Endothelial cell (in vitro differentiated cells): ENCODE measurements at places on chromosomes 13 and 19.

DNA sequence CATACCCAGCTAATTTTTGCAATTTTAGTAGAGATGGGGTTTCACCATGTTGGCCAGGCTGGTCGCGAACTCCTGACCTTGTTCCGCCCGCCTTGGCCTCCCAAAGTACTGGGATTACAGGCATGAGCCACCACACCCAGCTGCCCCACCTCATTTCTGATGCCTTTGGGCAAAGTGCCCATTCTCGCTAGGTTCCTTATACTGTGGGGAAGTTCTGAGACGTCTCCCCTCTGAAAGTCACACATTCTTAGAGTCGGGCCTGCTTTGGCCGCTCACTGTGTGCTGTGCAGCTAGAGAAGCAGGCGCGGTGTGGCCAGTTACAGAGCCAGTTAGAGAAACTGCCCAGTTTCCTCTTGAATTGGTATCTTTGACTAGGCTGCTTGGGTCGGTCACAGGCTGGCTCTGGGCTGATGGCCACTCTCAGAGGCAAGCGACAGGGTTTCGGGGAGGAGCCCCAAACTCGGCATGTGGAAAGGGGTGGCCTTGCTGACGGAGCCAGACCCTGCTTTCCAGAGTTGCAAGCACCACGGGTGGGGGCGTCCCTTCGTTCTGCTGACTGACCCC, 18.0 kb downstream of the PRAM1 start:
- DNase-seq: no peak
- no peak overlapping the region for H3K27ac ChIP-seq
- peaks cover 26% of the 10 kb centered on the region for H3K27me3 ChIP-seq
- no peak overlapping the region for H3K4me3 ChIP-seq
- H3K4me1 ChIP-seq: peaks cover 23% of the 10 kb centered on the region
- peaks cover 64% of the 10 kb centered on the region for H3K36me3 ChIP-seq

GRCh38 chr19:10936661-10937084, 8.1 kb downstream of the TIMM29 start:
- peak; percentile 64 for DNase-seq
- H3K27me3 ChIP-seq: peaks cover 1% of the 10 kb centered on the region
- no peak overlapping the region for H3K27ac ChIP-seq
- no peaks in the 10 kb centered on the region for H3K36me3 ChIP-seq
- no peak overlapping the region for H3K4me3 ChIP-seq

- no peak for DNase-seq
- H3K36me3 ChIP-seq: no peaks in the 10 kb centered on the region
- H3K4me3 ChIP-seq: no peak overlapping the region
- no peaks in the 10 kb centered on the region for H3K4me1 ChIP-seq
- no peak overlapping the region for H3K27ac ChIP-seq
- H3K27me3 ChIP-seq: peaks cover 7% of the 10 kb centered on the region
These were observed 616 bp downstream of the FCHO1 start for GRCh38 chr19:17751912-17752273.

- DNase-seq: no peak
- H3K4me1 ChIP-seq: peaks cover 23% of the 10 kb centered on the region
- peaks cover 7% of the 10 kb centered on the region for H3K27me3 ChIP-seq
- no peak overlapping the region for H3K27ac ChIP-seq
These were observed 26.4 kb downstream of the DNM2 start for GRCh38 chr19:10744253-10744798.

DNA sequence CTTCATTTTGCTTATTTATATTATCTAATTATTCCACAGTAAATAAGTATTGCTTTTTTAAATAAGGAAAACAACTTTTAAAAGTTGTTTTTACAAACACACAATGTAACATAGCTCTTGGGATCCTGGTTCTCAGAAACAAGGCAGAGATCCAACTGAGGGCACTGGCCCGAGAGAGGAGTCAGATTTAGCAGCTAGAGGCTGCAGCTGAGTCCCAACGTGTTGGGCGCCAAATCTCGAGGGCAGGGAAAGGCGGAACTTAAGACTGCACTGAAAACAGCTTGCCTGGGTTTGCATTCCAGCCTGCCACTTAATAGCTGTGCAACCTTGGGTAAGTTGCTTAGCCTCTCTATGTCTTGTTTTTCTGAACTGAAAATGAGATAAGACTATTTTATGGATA, 16.4 kb upstream of the WASF3 start:
- peaks cover 2% of the 10 kb centered on the region for H3K27me3 ChIP-seq
- no peak overlapping the region for H3K4me3 ChIP-seq
- peaks cover 5% of the 10 kb centered on the region for H3K4me1 ChIP-seq
- H3K27ac ChIP-seq: no peak overlapping the region
- no peak for DNase-seq

- peak overlapping the region; percentile 28 for H3K4me3 ChIP-seq
- H3K4me1 ChIP-seq: peaks cover 25% of the 10 kb centered on the region
- no peaks in the 10 kb centered on the region for H3K36me3 ChIP-seq
- H3K27me3 ChIP-seq: no peaks in the 10 kb centered on the region
These were observed 112.5 kb downstream of the ESD start for GRCh38 chr13:46684287-46685001.

- H3K4me3 ChIP-seq: no peak overlapping the region
- H3K4me1 ChIP-seq: peaks cover 43% of the 10 kb centered on the region
- DNase-seq: no peak
- H3K27me3 ChIP-seq: peaks cover 3% of the 10 kb centered on the region
- H3K36me3 ChIP-seq: no peaks in the 10 kb centered on the region
These were observed 96.2 kb upstream of the RNF113B start for GRCh38 chr13:98273067-98273823.

- no peak for DNase-seq
- H3K36me3 ChIP-seq: peaks cover 33% of the 10 kb centered on the region
- no peak overlapping the region for H3K4me3 ChIP-seq
- peak overlapping the region; percentile 57 for H3K27ac ChIP-seq
- peaks cover 18% of the 10 kb centered on the region for H3K27me3 ChIP-seq
These were observed 33.4 kb downstream of the MBNL2 start for GRCh38 chr13:97255515-97256021.

GRCh38 chr13:44464471-44464870, 90.8 kb downstream of the SERP2 start:
- no peak overlapping the region for H3K27ac ChIP-seq
- H3K36me3 ChIP-seq: no peaks in the 10 kb centered on the region
- no peak for DNase-seq
- peaks cover 3% of the 10 kb centered on the region for H3K27me3 ChIP-seq
- H3K4me3 ChIP-seq: no peak overlapping the region

DNA sequence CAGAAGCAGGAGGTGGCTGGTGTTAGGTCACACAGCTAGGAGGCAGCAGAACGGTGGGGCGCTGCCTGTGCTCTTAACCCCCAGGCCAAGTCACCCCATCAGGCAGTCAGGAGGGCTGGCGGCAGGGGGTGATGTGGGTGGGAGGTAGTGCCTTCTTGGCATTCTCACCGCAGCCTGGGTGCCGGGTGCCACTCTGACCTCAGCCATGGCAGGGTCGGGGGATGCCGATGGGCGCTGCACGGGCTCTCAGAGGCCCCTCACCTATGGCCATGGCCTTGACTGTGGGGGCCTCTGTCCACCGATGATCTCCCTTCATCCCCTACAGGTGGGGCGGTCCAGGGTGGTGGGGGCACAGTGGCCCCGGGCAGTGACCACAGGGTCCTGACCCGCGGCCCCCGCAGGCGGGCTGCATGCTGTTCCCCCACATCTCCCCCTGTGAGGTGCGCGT, 5.6 kb downstream of the PTOV1 start:
- H3K27ac ChIP-seq: peak overlapping the region; percentile 70
- peaks cover 31% of the 10 kb centered on the region for H3K27me3 ChIP-seq
- H3K36me3 ChIP-seq: peaks cover 29% of the 10 kb centered on the region
- peaks cover 15% of the 10 kb centered on the region for H3K4me1 ChIP-seq
- DNase-seq: no peak

- H3K27me3 ChIP-seq: no peaks in the 10 kb centered on the region
- peaks cover 9% of the 10 kb centered on the region for H3K4me1 ChIP-seq
- no peaks in the 10 kb centered on the region for H3K36me3 ChIP-seq
- H3K27ac ChIP-seq: no peak overlapping the region
These were observed 227.8 kb downstream of the UQCRFS1 start for GRCh38 chr19:28985201-28985600.

GRCh38 chr19:35154525-35155406, at the start of gene FXYD5:
Gene FXYD5, plus strand, starts transcription at chr19:35154735. Its CDS starts 816 bp downstream, at chr19:35155551.
- H3K27ac ChIP-seq: peak within 1 kb of the TSS; percentile 74
- H3K27me3 ChIP-seq: peaks cover 11% of the 10 kb centered on the region
- peak; percentile 53 for DNase-seq
- peaks cover 25% of the 10 kb centered on the region for H3K36me3 ChIP-seq
- peaks cover 21% of the 10 kb centered on the region for H3K4me1 ChIP-seq

- peaks cover 7% of the 10 kb centered on the region for H3K4me1 ChIP-seq
- H3K36me3 ChIP-seq: no peaks in the 10 kb centered on the region
- no peaks in the 10 kb centered on the region for H3K27me3 ChIP-seq
- no peak overlapping the region for H3K27ac ChIP-seq
- DNase-seq: no peak
These were observed 6.3 kb upstream of the RXFP2 start for GRCh38 chr13:31733066-31733465.

DNA sequence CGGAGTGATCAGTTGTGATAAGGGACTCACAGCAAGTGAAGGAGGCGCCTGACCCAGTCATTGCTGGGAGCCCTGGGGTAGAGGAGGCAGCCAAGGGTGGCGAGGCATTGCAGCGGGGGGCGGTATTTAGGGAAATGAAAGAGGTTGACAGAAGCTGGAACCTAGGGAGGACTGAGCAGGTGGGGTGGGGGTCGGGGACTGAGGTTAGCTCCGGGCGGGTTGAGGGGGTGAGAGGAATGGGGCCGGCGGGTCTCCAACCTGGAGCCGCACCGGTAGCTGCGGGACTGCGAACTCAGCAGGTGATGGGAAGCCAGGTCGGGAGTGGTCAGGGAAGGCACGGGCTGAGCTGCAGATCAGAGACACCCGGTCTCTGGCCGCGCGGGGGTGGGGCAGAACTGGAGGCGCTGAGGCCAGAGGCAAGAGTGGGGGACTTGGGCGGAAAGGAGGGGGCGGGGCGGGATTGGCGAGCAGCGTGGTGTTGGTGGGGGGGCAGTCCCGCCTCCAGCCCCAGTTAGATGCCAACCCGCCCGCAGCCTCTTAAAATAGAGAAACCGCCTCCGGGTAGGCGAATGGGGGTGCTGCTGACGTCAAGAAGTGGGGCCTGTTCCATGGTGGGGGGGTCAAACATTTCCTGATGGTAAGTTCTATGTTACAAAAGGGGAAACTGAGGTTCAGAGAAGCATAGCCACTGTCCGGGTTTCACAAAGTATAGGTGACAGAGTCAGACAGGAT, 1.5 kb downstream of the MAST3 start:
- no peak for DNase-seq
- no peaks in the 10 kb centered on the region for H3K36me3 ChIP-seq
- H3K27ac ChIP-seq: no peak overlapping the region
- no peaks in the 10 kb centered on the region for H3K4me1 ChIP-seq
- peaks cover 3% of the 10 kb centered on the region for H3K27me3 ChIP-seq
- no peak overlapping the region for H3K4me3 ChIP-seq

DNA sequence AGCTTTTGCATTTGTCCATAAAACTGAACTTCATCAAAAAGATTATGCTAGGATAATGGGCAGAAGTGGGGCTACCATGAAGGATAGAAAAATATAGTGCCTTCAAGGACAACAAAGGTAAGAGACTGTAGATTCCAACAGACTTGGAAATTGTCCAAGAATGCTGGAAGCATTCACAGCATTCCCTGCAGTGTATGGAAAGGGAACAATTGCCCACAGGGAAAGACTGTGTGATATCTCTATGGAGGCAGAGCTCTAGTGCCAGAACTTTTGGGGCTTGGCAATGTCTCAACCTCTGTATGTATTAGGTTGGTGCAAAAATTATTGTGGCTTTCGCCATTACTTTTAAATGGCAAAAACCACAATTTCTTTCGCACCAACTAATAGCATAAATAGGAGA, 1598.8 kb upstream of the MIR17HG start:
- no peak for DNase-seq
- no peak overlapping the region for H3K4me3 ChIP-seq
- H3K4me1 ChIP-seq: no peaks in the 10 kb centered on the region
- H3K27me3 ChIP-seq: no peaks in the 10 kb centered on the region
- no peaks in the 10 kb centered on the region for H3K36me3 ChIP-seq

GRCh38 chr13:99435998-99436397, 65.3 kb upstream of the TM9SF2 start:
- peaks cover 6% of the 10 kb centered on the region for H3K27me3 ChIP-seq
- H3K4me1 ChIP-seq: peaks cover 23% of the 10 kb centered on the region
- no peak overlapping the region for H3K4me3 ChIP-seq
- DNase-seq: no peak

GRCh38 chr13:106418556-106418955, 116.9 kb downstream of the EFNB2 start:
- H3K27me3 ChIP-seq: no peaks in the 10 kb centered on the region
- H3K27ac ChIP-seq: no peak overlapping the region
- peaks cover 5% of the 10 kb centered on the region for H3K4me1 ChIP-seq

GRCh38 chr13:100433475-100433874, 155.1 kb downstream of the GGACT start:
- H3K36me3 ChIP-seq: peaks cover 14% of the 10 kb centered on the region
- peaks cover 10% of the 10 kb centered on the region for H3K4me1 ChIP-seq
- peaks cover 1% of the 10 kb centered on the region for H3K27me3 ChIP-seq
- no peak overlapping the region for H3K27ac ChIP-seq
- DNase-seq: no peak

DNA sequence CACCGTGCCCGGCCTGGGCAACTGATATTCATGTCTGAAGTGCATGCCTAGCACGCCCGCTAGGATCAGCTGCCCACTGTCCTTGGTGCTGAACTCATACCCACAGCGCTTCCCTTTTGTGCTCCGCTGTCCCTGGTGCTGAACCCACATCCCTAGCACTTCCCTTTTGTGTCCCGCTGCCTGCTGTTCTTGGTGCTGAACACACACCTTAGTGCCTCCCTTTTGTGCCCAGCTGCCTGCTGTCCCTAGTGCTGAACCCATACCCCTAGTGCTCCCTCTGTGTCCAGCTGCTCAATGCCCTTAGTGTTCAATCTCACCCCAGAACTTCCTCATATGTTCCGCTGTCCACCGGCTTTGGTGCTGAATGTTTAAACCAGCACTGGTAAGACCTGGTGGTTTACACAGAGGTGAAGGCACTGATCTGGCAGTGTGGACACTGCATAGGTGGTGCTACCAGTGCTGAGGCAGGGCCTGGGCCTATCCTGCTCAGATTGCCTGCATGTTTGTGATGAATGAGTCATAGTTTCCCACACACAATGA, 26.3 kb upstream of the SIGLEC11 start:
- H3K27ac ChIP-seq: peak overlapping the region; percentile 49
- H3K4me3 ChIP-seq: peak overlapping the region; percentile 26
- H3K4me1 ChIP-seq: no peaks in the 10 kb centered on the region
- H3K36me3 ChIP-seq: peaks cover 42% of the 10 kb centered on the region

DNA sequence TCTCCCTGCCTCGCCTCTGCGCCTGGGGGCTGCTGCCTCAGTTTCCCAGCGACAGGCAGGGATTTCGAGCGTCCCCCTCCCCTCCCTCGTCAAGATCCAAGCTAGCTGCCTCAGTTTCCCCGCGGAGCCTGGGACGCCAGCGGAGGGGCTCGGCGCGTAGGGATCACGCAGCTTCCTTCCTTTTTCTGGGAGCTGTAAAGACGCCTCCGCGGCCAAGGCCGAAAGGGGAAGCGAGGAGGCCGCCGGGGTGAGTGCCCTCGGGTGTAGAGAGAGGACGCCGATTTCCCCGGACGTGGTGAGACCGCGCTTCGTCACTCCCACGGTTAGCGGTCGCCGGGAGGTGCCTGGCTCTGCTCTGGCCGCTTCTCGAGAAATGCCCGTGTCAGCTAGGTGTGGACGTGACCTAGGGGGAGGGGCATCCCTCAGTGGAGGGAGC, 722 bp upstream of the ICAM1 start:
- H3K36me3 ChIP-seq: no peaks in the 10 kb centered on the region
- H3K4me3 ChIP-seq: no peak overlapping the region
- peaks cover 17% of the 10 kb centered on the region for H3K27me3 ChIP-seq
- H3K27ac ChIP-seq: peak overlapping the region; percentile 84

- peak overlapping the region; percentile 73 for H3K27ac ChIP-seq
- peak; percentile 64 for DNase-seq
- H3K4me1 ChIP-seq: peaks cover 29% of the 10 kb centered on the region
- H3K36me3 ChIP-seq: no peaks in the 10 kb centered on the region
- no peak overlapping the region for H3K4me3 ChIP-seq
These were observed 22.0 kb downstream of the GPC6 start for GRCh38 chr13:93248627-93249047.
